Cardiac fibroblast (primary cell): ENCODE measurements at places on chromosomes 16 and 17.

DNA sequence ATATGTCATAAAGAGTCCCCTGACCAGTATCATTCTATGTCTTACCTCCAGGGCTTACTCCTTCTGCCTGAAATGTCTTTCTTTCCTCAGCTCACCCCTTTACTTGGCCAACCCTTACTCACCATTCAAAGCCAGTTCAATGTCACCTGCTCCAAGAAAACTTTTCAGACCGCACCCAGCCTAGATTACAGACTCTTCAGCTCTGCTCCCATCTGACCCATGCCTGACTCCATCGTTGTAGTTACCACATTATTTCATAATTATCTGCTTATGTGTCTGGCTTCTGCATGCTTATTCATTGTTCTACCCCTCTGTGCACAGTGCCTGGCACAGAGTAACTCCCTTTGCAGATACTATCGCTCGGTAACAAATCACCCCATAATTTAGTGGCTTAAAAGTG is 62.5 kb upstream of the TOB1 start:
- no peak for DNase-seq

- peak; percentile 35 for DNase-seq
These were observed 52.1 kb upstream of the MYOCD start for GRCh38 chr17:12613566-12613965.

GRCh38 chr16:77946823-77947222 is 75.5 kb upstream of the CLEC3A start:
- peak; percentile 11 for DNase-seq

- no peak for DNase-seq
These were observed 97.2 kb downstream of the RAP1GAP2 start for GRCh38 chr17:2893422-2893914.

- no peak for DNase-seq
These were observed 140.3 kb upstream of the TBX2 start for GRCh38 chr17:61259360-61259759.

GRCh38 chr16:54242199-54242598 is 44.4 kb downstream of the IRX3 start:
- no peak for DNase-seq

GRCh38 chr16:19698480-19699465 is 19.3 kb downstream of the KNOP1 start:
- peak; percentile 48 for DNase-seq

- DNase-seq: no peak
These were observed 164.6 kb upstream of the C17orf78 start for GRCh38 chr17:37211136-37211535.

- no peak for DNase-seq
These were observed 9.9 kb downstream of the MFSD11 start for GRCh38 chr17:76747716-76748363.

DNA sequence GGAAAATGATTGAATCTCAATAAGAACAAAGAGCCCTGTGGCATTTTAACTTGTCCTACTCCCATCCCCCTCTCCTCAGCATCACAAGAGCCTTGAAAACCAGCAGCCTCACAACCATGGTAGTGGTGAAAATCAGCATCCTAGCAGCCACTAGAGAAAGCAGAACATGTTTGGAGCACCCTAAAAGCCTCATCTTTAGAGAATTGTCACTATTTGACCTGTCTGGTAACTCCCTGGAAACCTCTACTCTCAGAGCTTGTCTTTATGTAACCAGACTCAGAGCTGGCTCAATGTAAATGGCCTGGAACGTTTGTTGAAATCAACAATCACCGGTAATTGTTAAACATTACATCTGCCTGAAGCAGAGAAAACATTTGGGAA is 70.8 kb downstream of the MMD start:
- DNase-seq: no peak

DNA sequence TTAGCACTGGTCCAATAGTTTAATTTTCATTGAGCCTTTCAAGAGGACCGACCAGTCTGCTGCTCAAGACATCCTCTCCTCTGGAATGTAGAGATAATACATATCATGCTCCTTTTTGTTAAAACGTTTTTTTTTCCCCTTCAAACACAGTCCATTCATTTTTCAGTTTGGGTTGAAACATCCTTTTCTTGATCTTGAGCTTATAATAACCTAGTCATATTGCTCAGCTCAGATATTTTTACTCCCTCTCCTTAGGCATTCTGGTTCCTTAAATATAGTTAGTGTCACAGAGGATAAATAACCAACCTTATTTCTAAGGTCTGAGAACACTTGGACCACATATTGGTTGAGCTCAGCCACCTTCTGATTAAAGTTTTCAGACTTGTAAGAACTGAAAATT is 12.8 kb downstream of the ANKRD40CL start:
- no peak for DNase-seq

DNA sequence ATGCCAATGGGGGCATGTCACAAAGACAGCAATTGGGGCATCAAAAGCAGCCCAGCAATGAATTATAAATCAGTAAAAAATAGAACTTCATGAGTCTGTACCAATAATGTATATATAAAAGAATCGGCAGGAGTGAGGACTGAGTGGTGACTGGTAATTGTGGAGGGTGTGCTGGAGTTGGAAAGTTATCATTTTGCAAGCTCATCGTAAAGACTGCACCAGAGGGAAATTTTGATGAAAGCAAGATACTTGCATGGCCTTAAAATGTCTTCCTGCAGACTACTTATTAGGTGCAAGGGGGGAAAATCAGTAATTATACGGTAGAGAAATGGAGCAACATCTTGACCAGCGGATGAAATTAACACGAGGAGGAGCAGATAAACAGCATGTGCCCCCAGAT is 138.9 kb downstream of the AATF start:
- DNase-seq: no peak

DNA sequence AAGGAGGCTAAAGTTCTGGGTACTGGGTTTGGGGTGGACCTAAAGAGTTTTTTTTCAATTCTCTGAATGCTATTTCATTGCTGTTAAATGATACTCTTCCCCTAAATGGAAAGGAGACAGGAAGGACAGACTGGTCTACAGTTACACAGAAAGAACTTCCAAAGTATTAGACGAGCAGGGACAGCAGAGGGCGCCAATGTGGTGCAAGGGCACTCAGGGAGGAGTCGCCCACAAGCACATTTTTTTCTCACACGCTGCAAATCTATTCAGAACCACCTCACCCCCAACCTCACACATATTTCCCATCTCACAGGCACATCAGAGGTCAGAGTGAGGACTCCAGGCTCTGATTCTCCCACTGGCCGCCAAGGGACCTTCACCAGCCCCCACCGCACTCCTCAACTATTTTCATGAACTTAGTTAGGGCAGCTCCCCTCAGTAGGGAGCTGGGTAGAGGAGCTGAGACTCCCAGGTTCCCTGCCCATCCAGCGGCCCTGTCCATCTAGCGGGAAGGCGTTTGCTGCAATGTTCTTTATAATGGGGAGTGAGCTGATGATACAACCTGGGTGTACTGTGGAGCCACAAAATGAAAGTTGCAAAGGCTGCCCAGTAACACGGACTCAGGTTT is 6.8 kb upstream of the CA4 start:
- DNase-seq: peak; percentile 92

- DNase-seq: peak; percentile 83
These were observed 13.4 kb downstream of the HSPB9 start for GRCh38 chr17:42135664-42136653.

DNA sequence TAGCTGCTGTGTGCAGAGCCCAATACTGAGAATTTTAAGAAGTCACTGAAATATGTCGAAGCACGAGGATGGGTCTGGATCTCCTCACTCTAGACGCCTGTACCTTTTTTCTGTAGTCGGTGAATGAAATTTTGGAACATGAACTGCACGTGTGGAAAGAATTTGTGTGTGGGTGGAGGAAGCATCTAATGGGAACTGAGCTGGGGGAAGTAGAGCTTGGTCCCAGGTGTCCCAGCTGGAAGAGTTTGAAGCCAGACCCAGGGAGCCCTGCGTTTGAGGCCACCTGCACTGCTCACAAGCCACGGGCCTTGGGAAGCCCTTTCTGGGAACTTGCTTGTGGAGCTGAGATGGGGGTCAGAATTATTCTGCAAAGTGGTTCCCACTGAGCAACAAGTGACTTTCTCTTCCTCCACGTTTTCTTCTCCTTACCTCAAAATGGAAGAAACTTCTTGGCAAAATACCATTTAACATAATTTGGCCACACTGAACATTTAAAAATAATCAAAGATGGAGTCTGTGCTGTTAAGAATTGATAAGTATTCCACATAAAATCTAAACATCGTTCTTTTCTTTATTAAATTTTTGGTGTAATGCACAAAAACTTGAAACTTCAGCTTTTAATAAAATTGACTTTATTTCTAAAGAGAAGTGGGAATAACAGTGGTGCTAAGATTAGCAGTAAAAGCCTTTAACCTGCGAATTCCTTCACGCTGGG is 163.8 kb downstream of the PRKCA start:
- DNase-seq: no peak

DNA sequence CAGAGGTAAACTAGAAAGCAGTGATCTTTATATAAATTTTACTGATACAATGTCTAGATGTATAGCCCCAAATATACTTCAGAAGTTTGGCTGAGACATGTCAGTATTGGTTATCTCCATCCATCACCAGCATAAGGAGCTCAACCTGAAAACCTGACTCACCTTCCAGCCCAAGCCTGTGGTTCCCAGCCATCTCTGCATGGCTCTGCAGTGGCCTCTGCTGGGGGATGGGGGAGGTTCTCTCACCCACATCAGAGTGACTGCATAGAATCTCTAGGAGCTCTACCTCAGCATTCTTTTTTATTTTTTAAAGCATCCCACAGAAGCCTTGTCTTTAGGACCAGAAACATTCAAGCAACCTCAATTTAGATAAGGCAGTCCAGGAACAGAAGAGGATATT is 27.3 kb downstream of the USP7 start:
- DNase-seq: peak; percentile 36

- DNase-seq: peak; percentile 80
These were observed 7.8 kb downstream of the MLYCD start for GRCh38 chr16:83906683-83907082.

- peak; percentile 94 for DNase-seq
These were observed 57.8 kb upstream of the TEX2 start for GRCh38 chr17:64320613-64321553.

GRCh38 chr17:64448665-64449512 is at the start of gene MILR1:
MILR1 (plus strand) TSS chr17:64449115; CDS start chr17:64449169, 54 bp downstream.
- peak; percentile 96 for DNase-seq

DNA sequence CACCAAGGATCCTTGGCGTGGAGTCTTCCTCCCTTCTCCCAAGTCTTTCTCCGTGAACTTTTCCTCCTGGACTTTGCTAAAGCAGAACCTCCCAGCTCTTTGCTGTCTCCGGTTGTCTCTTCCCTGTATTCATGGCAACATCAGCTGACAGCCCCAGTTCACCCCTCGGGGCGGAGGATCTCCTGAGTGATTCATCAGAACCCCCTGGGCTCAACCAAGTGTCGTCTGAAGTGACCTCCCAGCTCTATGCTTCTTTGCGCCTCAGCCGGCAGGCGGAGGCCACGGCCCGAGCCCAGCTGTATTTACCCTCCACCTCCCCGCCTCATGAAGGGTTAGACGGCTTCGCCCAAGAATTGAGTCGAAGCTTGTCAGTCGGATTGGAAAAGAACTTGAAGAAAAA is 943 bp downstream of the CNTROB start:
- DNase-seq: peak; percentile 72

- DNase-seq: peak; percentile 27
These were observed 34.5 kb downstream of the ABCC1 start for GRCh38 chr16:15983898-15984297.

DNA sequence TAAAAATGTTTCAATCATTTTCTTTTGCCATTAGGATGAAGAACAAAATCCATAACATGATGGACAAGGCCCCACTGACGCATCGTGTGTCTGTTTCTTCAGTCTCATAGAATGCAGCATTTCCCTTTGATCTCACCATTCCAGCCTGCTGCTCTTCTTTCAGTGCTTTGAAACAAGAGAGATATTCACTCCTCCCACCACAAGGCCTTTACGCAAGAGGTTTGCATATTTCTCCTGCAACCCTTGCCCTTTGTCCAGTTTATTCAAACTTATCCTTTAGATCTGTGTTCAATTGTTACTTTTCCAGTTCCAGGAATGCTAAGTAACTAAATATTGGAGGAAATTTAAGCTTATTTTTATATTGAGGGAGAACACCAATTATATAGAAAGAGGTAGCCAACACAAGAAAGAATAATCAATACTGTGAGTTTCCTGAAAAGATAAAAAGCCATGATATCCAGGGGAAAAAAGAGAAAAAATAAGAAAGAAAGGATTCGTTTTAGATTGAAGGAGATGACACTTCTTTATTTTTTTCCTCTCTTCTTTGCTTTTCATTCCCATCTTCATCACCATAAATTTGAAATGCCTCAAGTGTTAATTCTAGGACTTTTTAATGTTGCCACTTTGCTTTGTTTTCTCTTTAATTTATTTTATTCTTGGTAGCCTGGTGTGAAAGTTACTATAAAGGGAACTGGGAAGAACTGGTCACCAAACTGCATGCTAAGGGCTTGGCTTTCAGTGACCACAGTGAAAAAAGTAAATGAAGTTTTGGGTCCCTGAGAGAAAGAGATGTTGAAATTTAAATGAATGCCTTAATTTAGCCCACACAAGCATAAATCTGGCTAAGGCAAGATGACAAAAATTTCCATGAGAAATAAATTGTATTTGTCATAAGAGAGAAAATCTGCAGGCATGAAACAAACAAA is 102.1 kb downstream of the KIF2B start:
- no peak for DNase-seq

GRCh38 chr17:17946093-17946492 is 26.1 kb downstream of the TOM1L2 start:
- no peak for DNase-seq

GRCh38 chr17:5184288-5184687 is 7.4 kb downstream of the ZNF594 start:
- DNase-seq: no peak

- no peak for DNase-seq
These were observed 17.5 kb downstream of the CHMP6 start for GRCh38 chr17:81009136-81009535.

GRCh38 chr17:73628642-73629552 is 15.3 kb downstream of the SDK2 start:
- no peak for DNase-seq

DNA sequence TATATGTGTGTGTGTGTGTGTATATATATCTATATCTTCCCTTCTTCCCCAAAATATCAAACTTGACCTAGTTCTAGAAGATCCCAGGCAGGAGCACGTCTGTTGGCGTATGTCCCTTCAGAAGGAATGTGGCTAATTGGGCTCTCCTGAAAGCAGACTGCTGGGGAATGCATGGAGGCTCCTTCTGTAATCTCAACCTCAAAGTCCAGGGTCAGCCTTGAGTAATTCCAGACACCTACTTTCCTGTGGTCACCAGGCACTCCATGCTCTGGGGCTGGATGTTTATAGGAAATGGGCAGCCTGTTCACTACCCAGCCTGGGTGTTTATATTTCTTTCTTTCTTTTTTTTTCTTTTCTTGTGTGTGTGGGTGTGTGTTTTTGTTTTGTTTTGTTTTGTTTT is 13.4 kb downstream of the BCO1 start:
- DNase-seq: peak; percentile 77

GRCh38 chr17:64151016-64151368 is 21.0 kb upstream of the ERN1 start:
- DNase-seq: no peak

GRCh38 chr16:81522108-81522701 is 77.6 kb downstream of the CMIP start:
- no peak for DNase-seq

DNA sequence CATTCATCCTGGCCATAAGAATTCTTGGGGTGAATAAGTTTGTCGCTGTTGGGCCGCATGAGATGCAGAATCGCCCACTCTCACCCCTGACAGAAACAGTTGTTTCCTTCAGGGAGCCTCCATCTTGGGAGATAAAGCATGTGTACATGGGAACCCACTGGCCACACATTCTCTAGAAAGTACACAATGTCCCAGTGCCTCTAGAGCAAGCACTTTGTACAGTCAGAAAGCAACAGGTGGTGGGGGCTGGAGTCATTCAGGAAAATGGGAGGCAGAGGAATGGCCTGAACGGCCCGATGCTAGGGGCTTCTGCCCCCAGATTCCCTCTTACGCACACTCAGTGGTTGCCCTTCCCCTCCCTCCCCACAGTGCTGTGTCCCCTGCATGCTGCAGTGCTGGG is 16.1 kb downstream of the ACE start:
- DNase-seq: no peak
